ENCODE measurements at places on chromosomes 11 and 22.

GRCh38 chr11:70804139-70804837, 406.0 kb downstream of the CTTN start:
- DNase-seq: no peak

GRCh38 chr11:61474013-61474643, 34.4 kb upstream of the LRRC10B start:
- no peak for DNase-seq

GRCh38 chr22:38383417-38383816, 66.2 kb upstream of the CSNK1E start:
- DNase-seq: no peak

DNA sequence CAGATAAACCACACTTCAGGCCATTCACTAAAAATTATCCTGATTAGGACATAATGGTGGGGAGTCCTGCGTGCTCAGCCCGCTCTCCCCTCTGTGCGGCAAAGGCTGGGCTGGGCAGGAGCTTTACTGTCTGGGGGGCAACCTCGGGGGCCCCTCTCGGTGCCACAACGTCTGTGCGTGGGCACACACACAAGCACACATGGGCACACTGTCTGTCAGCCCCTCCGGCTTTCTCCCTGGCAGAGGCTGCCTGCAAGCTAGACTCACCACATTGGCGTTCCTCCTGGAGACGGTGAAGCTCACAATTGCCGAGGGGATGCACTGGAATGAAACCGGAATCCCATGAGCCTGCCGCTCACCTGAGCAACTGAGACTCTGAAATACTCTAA, 5.2 kb downstream of the MLC1 start:
- DNase-seq: no peak

GRCh38 chr22:40908895-40909294, 42.3 kb upstream of the RBX1 start:
- DNase-seq: no peak

DNA sequence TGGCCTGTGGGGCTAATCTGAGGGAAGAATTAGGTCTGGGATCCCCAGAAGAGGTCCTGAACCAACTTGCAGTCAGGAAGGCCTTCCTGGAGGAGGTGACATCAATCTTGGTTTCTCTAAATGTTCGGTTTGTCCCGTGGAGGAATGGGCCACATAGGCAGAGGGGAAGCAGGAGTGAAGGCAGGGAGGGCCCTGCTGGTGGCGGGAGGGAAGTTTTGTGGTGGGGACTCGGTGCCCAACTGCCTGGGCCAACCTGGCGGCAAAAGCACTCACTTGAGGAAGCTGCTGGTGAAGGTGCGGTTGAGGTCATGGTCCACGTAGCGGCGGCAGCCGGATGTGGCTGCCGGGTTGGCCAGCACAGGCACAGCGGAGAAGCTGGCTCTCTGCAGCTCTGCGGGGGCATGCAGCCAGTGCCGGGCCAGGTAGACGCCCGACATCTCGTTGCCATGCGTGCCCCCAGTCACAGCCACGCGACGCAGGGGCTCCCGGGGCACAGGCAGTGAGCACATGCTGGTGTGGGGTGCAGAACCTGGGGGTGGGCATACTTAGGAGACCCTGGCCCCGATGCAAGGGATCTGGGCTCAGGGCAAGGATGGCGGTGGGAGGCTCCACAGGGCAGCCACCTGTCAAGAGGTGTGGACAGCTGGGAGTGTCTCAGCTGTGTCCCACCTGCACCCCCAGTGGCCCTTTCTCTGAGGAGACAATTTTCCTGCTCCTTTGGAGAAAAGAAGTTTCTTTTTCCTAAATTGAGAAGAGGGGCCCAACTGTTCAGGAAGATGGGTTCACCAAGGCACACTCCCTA, 3.8 kb downstream of the ACY3 start:
- DNase-seq: no peak

- no peak for DNase-seq
Measured at GRCh38 chr11:68825571-68825970, 16.1 kb downstream of the CPT1A start.

DNA sequence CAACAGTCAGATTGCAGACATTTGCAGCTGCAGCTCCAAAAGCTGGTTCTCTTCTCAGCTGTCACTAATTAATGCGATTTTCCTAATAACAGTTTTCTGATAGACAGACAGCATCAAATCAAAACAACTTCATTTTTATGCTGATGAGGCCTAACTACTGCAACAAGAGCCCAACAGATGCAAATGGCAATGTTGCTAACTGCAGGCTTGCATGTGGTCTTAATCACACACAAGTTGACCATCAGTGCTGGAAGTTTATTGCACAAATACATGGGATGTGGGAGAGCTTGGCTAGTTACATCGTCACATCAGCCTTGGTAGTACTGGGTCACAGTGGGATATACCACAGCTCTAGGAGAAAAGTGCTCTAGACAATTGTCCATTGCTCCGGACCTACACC, 99.2 kb downstream of the SPON1 start:
- no peak for DNase-seq

DNA sequence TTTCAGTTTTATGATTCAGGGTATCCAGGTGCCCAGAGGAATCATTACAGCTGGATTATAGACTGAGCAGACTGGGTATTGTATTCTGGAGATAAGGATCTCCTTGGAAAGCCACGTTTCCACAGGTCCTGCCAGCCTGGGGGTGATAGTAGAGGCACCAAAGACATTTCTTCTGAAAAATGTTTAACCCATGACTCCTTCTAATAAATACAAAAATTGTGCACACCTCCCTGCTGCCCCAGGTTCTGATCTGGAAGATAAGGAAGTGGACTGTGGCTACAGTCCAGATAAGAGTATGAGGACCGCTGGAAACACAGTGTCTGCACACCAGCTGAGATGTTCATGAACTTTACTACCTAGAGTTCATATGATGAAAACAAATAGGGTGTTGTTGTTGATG, 192.5 kb downstream of the DBX1 start:
- no peak for DNase-seq

DNA sequence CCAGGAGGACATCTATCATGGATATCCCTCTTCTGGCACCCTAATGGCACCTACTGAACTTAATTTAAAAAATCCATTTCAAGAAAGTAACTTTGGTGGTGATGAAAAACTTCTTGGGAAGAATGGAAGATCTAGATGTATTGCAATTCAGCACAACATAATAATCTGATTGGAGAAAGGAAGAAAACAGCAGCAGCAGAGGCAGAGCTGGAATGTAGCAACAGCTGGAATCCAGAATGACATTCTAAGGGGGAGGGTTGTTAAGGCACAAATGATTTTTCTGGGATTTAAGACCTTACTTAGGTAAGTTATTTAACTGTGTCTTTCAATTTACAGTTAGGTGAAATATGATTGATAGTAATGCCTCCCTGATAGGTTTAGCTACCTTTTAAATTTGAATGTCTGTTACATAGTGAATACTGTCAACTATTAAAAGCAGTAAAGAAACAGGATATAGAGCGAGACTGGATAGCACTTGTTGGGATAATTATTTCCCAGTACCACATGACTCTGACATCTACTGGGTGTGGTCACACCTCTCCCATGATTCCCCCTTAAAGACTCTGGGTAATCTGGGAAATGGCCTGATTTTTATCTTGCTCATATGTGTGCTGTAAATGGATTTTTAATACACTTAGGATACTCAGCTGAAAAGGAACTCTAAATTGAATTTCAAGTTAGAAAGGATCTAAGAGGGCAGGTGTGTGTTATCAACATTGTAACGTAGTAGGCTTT, 11.7 kb downstream of the CAPRIN1 start:
- DNase-seq: no peak

GRCh38 chr11:61173456-61173855, 12.2 kb upstream of the VPS37C start:
- no peak for DNase-seq

GRCh38 chr22:28594797-28595462, 84.7 kb downstream of the TTC28 start:
- no peak for DNase-seq

- peak; percentile 43 for DNase-seq
Measured at GRCh38 chr11:90476442-90477007, 253.7 kb upstream of the CHORDC1 start.

DNA sequence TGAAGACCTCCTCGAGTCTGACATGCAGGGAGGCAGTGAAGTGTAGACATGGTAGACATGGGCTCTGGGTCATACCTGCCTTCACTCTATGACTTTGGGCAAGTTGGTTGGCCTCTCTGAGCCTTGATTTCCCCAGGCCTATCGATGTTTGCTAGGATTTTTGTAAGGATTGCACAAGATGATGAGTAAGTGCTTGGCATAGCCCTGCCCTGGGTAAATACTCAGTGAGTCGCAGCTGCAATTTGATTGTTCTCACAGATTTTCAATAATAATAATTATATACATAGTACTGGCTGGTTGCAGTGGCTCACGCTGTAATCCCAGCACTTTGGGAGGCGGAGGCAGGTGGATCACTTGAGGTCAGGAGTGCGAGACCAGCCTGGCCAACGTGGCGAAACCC, 18.1 kb downstream of the MCM5 start:
- DNase-seq: no peak

- no peak for DNase-seq
Measured at GRCh38 chr22:47012589-47013370, 250.3 kb downstream of the TBC1D22A start.
